Astrocyte (in vitro differentiated cells and primary cell): ENCODE measurements at places on chromosomes 6 and 20. TPM values are rescaled to one million over a fixed set of nuclear protein-coding genes. Genes with fewer than 3 reads are reported as not detected.

DNA sequence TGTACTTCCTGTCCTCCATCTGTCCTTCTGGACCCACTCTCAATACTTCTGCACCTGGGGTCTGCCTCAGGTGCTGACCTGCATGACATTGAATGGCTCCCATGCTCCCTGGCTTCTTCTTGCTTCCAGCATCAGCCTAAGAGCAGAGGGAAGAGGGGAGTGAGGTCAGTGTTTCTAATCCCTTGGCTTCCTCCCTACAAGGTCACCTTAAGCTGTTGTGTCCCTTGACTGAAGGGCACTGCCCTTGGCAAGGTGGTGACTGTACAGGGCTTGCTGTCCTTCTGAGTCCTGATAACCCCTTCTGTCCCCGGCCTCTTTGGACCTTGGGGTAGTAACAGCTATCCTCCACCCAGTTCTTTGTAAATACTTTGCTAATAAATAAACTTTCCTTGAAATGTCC is 9.6 kb downstream of the HLA-DMB start:
- H3K27ac ChIP-seq, result no peak overlapping the region
- no peaks in the 10 kb centered on the region for H3K4me1 ChIP-seq
- H3K4me3 ChIP-seq, result no peak overlapping the region

GRCh38 chr6:13302751-13303667 is 25.3 kb downstream of the TBC1D7 start:
- H3K4me1 ChIP-seq, result peaks cover 30% of the 10 kb centered on the region
- peak overlapping the region; percentile 72 for H3K27ac ChIP-seq
- no peaks in the 10 kb centered on the region for H3K27me3 ChIP-seq
- H3K36me3 ChIP-seq, result peaks cover 14% of the 10 kb centered on the region
- DNase-seq, result peak; percentile 92

DNA sequence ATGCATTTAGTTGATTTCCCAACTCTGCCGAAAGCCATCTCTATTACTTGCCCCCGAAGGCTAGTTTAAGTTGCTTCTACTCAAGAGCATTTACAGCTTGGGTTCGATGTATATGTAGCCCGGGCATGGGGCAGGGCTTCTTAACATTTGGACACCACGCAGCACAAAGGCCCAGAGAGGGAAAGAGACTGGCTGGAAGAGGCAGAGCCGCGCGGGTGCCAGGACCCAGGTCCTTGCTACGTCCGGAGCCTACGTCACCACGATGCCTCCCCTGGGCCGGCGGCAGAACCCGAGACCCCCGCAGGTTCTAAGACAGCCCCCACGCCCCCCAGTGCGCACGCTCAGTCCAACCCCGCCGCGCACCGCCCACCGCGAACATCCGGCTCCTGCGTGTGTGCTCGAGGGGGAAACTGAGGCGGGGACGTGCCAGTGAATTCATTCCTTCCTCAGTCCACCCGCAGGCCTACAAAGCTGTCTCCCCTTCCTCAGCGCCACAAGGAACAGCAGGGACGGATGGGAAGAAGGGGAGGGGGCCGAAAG is 367 bp upstream of the PCIF1 start:
- DNase-seq, result peak; percentile 24
- H3K4me1 ChIP-seq, result peaks cover 14% of the 10 kb centered on the region
- peak overlapping the region; percentile 100 for H3K27ac ChIP-seq
- H3K36me3 ChIP-seq, result peaks cover 9% of the 10 kb centered on the region

GRCh38 chr6:43718387-43719105 is 31.0 kb upstream of the MRPS18A start:
- H3K27me3 ChIP-seq, result peaks cover 30% of the 10 kb centered on the region
- no peaks in the 10 kb centered on the region for H3K36me3 ChIP-seq
- no peak overlapping the region for H3K27ac ChIP-seq
- H3K4me1 ChIP-seq, result peaks cover 7% of the 10 kb centered on the region
- no peak overlapping the region for H3K4me3 ChIP-seq
- no peak for DNase-seq

DNA sequence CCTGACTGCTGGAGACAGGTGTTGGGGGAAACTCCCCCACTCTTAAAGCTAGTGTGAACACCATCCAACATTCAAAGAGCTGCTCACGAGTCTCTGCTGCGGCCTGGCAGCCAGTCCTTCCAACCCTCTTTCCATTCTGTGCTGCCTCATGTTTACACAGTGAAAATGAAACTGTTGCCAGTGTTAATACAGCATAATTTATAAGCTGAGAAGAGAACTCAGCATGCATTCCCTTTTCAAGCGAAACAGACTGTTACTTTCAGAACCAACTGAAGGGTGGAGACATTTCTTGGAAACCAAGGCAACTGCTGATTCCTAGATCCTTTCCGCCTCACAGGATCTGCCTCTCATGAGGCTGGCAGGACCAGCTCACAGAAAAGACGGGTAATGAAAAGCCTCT is 533.8 kb upstream of the ID4 start:
- peak; percentile 10 for DNase-seq
- no peaks in the 10 kb centered on the region for H3K27me3 ChIP-seq
- H3K4me1 ChIP-seq, result peaks cover 6% of the 10 kb centered on the region
- no peak overlapping the region for H3K4me3 ChIP-seq
- no peaks in the 10 kb centered on the region for H3K36me3 ChIP-seq
- H3K27ac ChIP-seq, result no peak overlapping the region

DNA sequence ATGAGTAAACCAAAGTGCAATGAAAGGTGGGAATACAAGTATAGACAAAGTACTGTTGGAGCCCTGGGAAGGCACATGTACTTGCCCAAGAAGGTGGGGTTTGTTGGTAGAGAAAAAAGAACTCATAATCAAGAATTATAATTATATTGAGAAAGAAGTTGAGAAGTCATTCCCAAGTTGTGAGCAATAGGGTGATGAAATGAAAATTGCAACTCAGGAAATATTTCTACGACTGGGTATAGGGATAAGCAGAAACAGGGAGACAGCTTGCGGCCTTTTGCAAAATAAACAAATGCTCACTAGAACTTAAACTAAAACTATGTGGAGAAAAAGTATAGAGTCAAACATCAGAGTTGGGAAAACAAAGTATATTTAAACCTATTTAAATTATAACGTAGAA is 250.7 kb upstream of the FAM83B start:
- DNase-seq, result no peak
- no peaks in the 10 kb centered on the region for H3K36me3 ChIP-seq
- no peak overlapping the region for H3K4me3 ChIP-seq
- no peaks in the 10 kb centered on the region for H3K4me1 ChIP-seq
- no peak overlapping the region for H3K27ac ChIP-seq

GRCh38 chr6:168708984-168709383 is 268.0 kb downstream of the SMOC2 start:
- no peaks in the 10 kb centered on the region for H3K36me3 ChIP-seq
- H3K4me1 ChIP-seq, result no peaks in the 10 kb centered on the region
- no peak overlapping the region for H3K27ac ChIP-seq
- no peaks in the 10 kb centered on the region for H3K27me3 ChIP-seq
- DNase-seq, result no peak

- DNase-seq, result peak; percentile 24
- peak overlapping the region; percentile 67 for H3K4me3 ChIP-seq
- peaks cover 5% of the 10 kb centered on the region for H3K4me1 ChIP-seq
- H3K27ac ChIP-seq, result no peak overlapping the region
- no peaks in the 10 kb centered on the region for H3K27me3 ChIP-seq
Measured at GRCh38 chr6:5025911-5026819, 22.3 kb upstream of the RPP40 start.

GRCh38 chr6:40953486-40953885 is 85.5 kb downstream of the UNC5CL start:
- H3K36me3 ChIP-seq, result no peaks in the 10 kb centered on the region
- H3K4me1 ChIP-seq, result peaks cover 43% of the 10 kb centered on the region
- no peak overlapping the region for H3K4me3 ChIP-seq
- H3K27me3 ChIP-seq, result no peaks in the 10 kb centered on the region

The FKBP1C gene
- total RNA-seq, result 0.32 and 0.58 TPM in 2 replicates

DNA sequence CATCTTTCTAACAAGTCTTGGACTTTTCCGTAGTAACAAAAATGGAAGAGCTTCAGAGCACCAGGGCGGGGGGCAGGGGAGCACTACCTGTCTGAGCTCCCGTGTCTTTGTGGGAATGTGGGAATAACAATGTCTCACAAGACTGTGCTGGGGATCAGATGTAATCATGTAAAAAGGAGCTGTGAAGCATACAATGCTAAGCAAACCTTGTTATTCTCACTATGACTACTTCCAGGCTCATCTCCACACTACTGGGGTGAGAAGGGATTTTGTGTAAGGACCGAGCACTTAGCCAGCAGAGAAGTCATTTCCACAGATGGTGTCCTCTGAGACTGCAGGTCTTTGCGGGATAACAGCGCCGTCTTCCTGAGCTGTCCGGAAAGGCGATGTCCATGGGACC is 27.1 kb downstream of the PRR18 start:
- H3K27ac ChIP-seq, result no peak overlapping the region
- no peaks in the 10 kb centered on the region for H3K36me3 ChIP-seq
- H3K4me3 ChIP-seq, result no peak overlapping the region
- no peaks in the 10 kb centered on the region for H3K4me1 ChIP-seq

DNA sequence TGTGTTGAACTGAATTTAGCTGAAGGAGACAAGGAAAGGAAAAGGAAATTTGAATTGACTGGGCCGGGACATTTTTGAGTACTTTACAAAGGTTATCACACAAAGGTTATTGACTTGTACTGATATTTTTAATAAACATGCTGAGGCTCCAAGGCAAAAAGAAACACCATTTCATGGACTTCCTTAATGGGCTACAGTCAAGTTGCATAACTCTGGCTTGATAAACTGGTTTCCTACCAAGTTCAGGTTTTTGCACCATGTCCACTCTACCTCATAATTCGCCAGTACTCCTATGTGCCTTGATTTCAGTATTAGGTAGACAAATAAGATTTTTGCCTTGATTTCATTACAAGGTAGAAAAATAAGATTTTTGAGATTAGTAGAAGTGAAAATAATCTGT is 65.8 kb upstream of the FUT9 start:
- H3K4me3 ChIP-seq, result no peak overlapping the region
- H3K27ac ChIP-seq, result no peak overlapping the region
- no peak for DNase-seq
- H3K36me3 ChIP-seq, result no peaks in the 10 kb centered on the region
- no peaks in the 10 kb centered on the region for H3K27me3 ChIP-seq

GRCh38 chr6:144406796-144407195 is 121.7 kb downstream of the UTRN start:
- no peaks in the 10 kb centered on the region for H3K36me3 ChIP-seq
- H3K4me1 ChIP-seq, result no peaks in the 10 kb centered on the region
- DNase-seq, result no peak
- no peak overlapping the region for H3K4me3 ChIP-seq
- H3K27me3 ChIP-seq, result no peaks in the 10 kb centered on the region

GRCh38 chr6:150445486-150445885 is 76.7 kb downstream of the IYD start:
- peaks cover 8% of the 10 kb centered on the region for H3K27me3 ChIP-seq
- no peaks in the 10 kb centered on the region for H3K4me1 ChIP-seq
- no peaks in the 10 kb centered on the region for H3K36me3 ChIP-seq
- no peak overlapping the region for H3K27ac ChIP-seq
- H3K4me3 ChIP-seq, result no peak overlapping the region
